ENCODE measurements at places on chromosomes 7 and 10.

GRCh38 chr10:71476228-71477011 is 79.7 kb downstream of the CDH23 start:
- DNase-seq, result no peak

DNA sequence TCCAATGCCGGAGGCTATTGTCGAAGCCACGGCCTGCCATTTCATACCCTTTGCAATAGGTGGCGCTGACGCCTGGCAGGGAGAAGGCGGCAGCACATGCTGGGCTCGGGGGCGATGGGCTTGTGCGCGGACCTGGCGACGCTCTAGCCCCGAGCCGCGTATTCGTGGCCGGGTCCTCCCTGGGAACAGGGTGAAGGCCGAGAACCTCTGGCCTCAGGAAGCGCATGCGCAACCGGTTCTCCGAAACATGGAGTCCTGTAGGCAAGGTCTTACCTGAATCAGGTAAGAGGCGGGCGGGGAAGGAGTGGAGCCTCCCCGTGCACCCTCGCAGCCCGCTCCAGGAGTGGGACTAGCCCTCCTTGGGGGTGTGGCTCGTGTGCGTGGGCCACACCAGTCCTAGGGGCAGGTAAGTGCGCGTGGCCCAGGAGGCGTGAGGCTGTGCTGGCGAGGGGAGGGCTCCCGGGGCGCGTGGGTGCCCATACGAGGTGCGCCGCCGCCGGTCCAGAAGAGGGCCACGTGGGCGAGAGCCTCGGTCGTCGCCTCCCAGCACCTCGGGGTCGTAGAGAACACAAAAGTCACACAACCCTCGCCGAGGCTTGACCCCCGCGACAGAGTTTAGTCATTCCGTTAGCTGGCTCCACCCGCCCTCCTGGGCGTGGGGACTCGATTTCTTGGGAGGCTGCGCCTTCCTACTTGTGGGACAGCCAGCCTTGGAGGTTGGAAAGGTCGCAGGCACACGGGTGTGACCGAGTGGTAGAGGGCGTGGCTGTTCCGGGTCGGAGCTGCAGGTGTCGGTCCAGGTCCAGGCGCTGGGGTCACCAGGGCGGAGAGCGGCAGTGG is 5.6 kb upstream of the MEST start:
- DNase-seq, result peak; percentile 60

- DNase-seq, result peak; percentile 53
Measured at GRCh38 chr10:3192856-3193635, 20.5 kb upstream of the PITRM1 start.

DNA sequence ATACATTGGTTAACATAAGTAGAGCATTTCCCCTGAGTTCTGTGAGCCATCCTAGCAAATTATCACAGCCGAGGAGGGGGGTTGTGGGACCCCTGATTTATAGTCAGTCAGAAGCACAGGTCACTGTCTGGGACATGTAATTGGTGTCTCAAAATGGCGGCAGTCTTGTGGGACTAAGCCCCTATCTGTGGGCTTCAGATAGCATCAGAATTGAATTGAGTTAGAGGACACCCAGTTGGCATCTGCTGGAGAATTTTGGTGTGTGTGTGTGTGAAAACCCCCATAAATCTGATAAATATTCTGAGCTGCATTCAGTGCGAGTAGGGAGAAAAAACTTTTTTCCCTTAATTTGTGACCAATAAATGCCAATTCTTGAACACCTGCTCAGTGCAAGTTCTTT is 6.5 kb upstream of the TET1 start:
- no peak for DNase-seq

- no peak for DNase-seq
Measured at GRCh38 chr7:137535579-137535978, 192.0 kb upstream of the PTN start.

GRCh38 chr10:60286559-60286958 is 103.1 kb downstream of the ANK3 start:
- no peak for DNase-seq

- DNase-seq, result no peak
Measured at GRCh38 chr10:88745633-88746032, 14.2 kb upstream of the LIPN start.

DNA sequence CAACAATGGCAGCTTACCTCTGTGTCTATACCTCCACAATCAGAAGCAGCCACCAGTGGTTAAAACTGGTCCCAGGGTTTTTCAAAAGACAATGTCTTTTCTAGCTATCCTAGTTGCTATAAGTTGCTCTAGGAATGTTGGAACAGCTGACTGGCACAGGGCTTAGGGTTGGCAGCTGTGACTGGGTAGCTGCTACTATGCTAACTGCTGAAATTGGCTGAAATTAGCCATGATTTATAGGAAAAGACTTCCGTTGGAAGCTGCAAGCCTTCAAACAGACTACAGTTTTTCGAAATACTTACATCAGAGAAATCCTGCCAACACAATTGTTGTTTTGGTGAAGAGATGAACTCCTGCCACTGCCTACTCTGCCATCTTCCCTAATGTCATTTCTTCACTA is 102.3 kb downstream of the MKX start:
- DNase-seq, result no peak

DNA sequence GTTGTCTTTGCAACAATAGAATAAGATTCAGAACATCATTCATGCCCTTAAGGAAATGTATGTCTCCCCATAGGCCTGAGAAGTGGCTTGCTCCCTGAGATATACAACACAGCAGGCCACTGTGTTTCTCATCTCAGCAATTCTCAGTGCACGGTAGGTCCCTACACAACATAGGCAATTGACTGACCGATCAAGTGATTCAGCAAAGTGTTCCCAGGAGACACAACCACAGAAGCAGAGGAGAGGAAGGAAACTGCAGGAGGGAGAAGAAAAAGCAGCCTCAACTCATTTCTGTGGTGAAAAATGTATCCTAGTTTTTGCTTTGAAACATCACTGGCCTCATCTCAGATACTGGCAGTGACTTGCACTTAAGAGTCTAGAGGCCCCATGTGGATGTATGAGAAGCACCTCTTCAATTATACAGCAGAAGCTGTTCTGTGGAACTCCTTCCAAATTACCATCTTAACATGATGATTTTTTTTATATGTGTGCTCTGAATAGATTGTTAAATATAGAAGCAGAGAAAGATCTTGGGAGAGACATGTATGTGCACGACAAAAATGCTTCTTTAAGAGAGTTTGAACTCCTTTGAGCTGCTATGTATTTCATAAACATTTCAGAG is 306.8 kb downstream of the XPNPEP1 start:
- no peak for DNase-seq

All from stimulated activated CD4-positive, alpha-beta T cell treated with anti-CD3 and anti-CD28 coated beads, Interleukin-4, amount 100 ng/mL, for 1 hour (primary cell).